ENCODE measurements at places on chromosomes 16 and 17.

DNA sequence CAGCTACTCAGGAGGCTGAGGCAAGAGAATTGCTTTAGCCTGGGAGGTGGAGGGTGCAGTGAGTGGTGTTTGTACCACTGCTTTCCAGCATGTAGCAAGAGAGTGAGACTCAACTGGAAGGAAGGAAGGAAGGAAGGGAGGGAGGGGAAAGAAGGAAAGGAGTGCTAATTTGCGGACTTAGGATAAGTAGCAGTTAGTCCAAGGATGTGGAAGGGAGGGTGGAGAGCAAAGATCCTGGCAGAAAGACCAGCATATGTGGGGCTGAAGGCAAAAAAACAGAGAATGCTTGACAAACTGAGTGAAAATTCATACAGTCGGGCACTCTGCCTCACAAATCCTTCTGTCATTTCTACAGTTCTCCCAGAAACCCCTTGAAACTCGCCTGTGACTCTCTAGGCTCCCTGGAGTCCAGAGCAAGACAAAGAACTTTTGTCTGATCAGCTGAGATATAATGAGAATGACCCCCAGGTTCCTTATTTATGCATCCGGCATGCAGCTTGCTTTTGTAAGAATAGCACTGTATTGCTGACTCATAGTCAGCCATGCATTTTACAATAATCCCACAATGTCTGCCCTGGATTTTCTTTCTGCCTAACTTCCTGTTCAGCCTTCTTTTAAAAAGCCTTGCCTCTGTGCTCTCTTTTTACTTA, 31.5 kb downstream of the CDK5RAP3 start:
- DNase-seq, result no peak

DNA sequence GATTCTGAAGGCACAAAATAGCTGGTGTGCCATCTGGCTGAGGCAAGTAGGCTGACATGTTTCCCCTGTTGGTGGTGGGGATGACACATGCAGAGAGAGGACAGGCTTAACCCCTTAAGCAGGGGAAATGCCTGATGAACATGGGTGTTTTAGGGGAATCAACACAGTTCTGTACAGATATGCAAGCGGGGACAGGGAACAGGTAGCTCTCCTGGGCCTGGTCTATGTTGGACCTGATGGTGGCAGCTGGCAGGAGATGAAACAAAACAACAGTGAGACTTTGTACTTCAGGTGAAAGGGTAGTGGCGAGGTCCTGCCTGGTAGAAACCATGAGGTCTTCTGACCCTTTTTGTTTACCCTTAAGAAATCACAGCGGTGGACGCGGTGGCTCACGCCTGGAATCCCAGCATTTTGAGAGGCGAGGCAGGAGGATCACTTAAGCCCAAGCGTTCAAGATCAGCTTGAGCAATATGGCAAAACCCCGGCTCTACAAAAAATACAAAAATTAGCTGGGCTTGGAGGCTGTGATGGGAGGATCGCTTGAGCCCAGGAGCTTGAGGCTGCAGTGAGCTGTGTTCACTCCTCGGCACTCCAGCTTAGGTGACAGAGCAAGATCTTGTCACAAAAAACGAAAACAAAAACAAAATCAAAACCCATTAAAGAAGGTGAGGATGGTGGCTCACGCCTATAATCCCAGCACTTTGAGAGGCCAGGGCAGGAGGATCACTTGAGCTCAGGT, 10.5 kb downstream of the OR1F1 start:
- DNase-seq, result no peak

DNA sequence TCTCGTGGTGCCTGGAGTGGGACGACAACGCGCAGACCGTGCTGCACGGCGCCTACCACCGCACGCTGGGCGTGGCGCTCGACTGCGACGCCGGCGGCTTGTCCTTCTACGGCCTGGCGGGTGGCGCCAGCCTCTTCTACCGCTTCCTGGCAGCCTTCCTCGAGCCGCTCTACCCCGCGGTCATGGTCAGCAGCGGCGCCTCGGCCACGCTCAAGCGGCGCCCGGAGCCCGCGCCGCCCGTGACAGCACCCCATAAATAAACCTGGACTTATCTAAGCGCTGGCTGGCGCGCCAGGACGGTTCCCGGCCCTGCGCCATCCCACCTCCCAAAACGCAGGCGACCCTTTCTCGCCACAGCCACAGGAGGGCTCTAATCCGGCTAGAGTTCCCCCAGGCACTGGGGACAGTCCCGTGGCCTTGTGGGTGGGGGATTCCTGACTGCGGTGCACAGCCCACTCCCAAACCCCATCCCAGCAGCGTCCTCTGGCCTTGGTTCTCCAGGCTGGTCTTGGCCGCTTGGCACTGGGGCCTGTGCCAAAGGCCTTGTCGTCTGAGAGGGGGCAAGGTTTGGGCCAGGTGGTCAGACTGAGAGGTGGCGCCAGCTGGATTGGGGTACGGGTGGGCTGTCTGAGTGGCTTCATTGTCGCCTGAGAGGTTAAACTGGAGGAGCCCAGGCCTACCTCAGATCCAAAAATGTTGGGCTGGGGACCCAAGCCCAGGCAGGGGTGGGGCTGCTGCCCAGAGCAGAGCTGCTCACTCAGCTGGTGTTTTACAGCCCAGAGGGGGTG, 10.1 kb upstream of the SLC16A5 start:
- DNase-seq, result no peak

GRCh38 chr17:37492167-37492566, 2.5 kb downstream of the DUSP14 start:
- DNase-seq, result no peak

DNA sequence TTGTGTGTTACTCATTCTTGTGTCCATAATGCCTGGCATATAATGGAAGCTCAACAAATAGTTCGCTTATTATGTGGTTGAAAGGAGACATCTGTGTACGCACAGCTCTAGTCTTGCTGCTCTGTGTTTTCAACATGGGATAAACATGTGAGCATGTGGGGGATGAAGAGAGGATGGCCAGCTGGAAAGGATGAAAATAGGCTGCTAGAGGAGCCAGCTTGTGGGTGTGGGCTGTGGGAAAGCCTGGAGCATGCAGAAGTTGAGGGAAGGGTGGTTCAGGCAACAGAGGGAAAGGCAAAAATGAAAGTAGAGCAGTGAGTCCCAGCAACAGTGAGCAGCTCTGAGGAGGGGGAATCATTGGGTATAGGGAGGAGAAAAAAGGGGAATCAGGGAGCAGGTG, 324.6 kb upstream of the CDH11 start:
- DNase-seq, result no peak

GRCh38 chr17:43006639-43007551, at the start of gene IFI35:
IFI35 (plus strand) TSS chr17:43006784; CDS start chr17:43006948, 164 bp downstream.
- peak; percentile 72 for DNase-seq

GRCh38 chr17:14777291-14777690, 476.4 kb downstream of the HS3ST3B1 start:
- DNase-seq, result no peak

- no peak for DNase-seq
Measured at GRCh38 chr17:17888821-17889220, 52.0 kb upstream of the SREBF1 start.

DNA sequence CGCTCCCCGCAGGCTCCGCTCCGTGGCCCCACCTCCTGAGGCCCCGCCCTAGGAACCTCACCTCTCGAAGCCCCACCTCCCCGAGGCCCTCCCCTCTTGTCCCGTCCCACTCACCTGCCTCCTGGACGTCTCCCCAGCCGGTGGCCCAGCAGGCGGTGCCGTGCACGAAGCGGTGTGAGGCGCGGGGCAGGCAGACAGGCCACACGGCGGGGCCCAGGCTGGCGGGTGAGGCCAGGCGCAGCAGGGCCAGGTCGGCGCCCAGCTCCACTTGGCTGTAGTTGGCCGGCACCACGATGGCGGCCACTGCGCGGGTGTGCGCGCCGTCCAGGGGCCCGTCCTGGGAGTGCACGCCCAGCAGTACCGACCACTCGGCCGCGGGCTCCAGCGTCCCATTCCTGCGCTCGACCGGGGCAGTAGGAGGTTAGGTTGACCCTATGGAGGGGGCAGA, 1.6 kb downstream of the PRSS36 start:
- DNase-seq, result no peak

GRCh38 chr17:41837761-41838538, at the start of gene KLHL10:
KLHL10 (plus strand) TSS chr17:41837825; CDS start chr17:41837933, 108 bp downstream.
- no peak for DNase-seq

GRCh38 chr16:69784586-69784985, 22.5 kb downstream of the WWP2 start:
- no peak for DNase-seq

DNA sequence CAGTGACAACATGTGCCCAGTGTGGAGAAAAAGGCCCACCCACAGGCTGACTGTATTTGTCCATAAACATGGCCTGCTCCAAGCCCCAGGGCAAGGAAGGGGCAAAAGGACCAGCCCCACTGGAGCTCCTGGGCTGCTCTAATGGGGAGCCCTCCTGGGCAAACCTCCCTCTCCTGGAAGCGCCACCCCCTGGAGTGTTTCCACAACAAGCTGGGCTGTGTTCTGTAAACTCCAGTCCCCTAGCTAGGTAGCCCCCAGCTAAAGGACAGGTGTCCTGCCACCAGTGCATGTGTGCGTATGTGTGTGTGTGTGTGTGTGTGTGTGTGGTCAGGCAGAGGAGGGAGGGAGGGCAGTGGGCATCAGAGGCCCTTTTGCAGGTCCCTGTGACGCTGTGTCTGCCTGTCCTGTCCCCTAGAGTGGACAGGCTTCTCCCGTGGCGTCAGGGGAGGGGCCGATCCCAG, 11.3 kb upstream of the STAC2 start:
- DNase-seq, result no peak

- DNase-seq, result no peak
Measured at GRCh38 chr16:81888520-81889394, 109.7 kb downstream of the PLCG2 start.

DNA sequence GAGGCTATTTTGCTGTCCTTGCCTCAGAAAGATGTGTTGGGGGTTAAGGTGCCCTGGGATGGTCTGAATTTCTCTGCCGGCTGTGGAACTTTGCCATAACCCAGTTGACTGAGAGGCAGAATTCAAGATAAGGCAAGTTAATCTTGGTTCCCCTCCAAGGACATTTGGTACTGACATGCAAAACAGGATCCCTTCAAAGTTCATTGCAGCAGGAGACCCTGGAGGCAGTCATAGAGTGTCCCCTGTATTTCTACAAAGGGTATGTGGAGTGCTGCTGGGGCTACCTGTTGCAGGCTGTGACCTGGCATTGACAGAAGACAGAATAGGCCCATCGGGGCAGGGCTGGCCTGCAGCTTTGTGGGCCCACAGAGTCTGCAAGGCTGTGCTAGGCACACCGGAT, 135.6 kb upstream of the IRX3 start:
- no peak for DNase-seq

- DNase-seq, result peak; percentile 36
Measured at GRCh38 chr17:39653662-39654331, 11.4 kb upstream of the TCAP start.

DNA sequence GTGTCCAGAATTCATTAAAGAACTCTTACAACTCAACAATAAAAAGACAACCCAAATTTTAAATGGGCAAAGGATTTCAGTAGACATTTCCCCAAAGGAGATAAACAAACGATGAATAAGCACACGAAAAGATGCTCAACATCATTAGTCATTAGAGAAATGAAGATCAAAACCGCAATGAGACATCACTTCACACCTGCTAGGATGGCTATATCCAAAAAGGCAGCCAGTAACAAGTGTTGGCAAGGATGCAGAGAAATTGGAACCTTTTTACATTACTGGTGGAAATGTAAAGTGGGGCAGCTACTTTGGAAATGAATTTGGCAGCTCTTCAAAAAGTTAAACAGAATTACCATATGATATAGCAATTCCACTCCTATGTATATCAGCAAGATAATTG, 42.0 kb downstream of the PITPNM3 start:
- DNase-seq, result no peak

GRCh38 chr17:17505610-17506171, 9.5 kb upstream of the RASD1 start:
- DNase-seq, result no peak

DNA sequence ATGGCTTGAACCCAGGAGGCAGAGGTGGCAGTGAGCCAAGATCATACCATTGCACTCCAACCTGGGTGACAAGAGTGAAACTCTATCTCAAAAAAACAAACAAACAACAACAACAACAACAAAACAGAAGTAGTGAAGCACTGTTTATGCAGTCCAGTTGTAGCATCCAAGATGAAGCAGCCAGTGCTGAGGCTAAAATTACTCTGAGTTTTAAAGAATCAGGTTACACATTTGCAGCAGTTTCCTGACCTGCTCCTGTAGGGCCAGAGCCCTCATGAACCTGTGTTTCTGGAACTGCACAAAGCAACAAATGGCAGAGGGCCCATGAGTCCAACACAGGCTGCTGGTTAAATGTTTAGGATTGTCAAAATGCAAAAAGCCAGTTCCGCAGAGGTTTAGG, 499.5 kb upstream of the PSMD7 start:
- DNase-seq, result no peak

DNA sequence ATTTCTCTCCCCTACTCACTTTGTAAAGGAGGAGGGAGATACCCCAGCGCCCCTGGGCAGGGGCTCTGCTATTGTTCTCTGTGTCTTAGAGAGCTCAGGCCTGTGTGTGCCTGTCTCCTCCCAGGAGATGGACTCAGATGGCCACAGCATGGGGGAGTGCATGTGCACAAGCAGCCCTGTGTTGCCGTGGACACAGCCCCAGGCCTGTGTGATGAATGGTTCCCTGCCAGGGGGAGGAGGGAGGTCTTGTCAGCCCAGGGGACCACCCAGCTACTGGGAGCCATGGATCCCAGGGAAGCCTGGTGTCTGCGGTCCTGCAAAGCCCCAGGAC, 26.3 kb downstream of the GINS2 start:
- DNase-seq, result no peak

DNA sequence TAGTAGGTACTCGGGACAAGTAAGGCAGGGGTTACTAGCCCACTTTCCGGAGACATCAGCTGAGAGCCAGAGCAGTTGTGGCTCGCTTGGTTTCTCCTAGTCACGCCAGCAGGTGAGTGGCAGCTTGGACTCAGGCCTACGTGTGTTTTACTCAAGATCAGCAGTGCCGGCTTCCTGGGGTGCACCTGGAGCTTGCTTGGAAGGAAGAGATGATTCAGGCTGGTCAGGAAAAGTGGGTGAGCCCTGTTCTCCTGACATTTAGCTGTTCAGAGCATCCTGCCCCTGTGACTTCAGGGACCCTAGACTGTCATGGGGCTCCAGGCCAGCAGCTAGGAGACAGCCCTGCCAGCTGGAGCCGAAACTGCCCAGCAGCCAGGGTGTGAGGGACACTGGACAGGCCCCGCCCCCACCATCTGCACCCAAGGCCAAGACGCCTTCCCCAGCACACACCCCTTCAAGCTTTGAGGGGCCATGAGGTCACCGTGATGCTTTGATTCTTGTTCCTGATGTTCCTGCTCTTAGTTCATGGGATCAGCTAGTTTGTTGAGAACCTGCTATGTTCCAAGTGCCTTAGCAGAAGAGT, 238.0 kb upstream of the CIBAR2 start:
- no peak for DNase-seq

GRCh38 chr16:82703871-82704768, 77.4 kb downstream of the CDH13 start:
- no peak for DNase-seq

GRCh38 chr16:89498839-89499238, 8.5 kb upstream of the ANKRD11 start:
- DNase-seq, result no peak

GRCh38 chr17:28675980-28676379, 14.0 kb downstream of the SUPT6H start:
- DNase-seq, result no peak

Data from stimulated activated CD8-positive, alpha-beta memory T cell treated with anti-CD3 and anti-CD28 coated beads, Interleukin-7, amount 100 ng/mL, for 48 hours (primary cell).